Chondrocyte (in vitro differentiated cells): ENCODE measurements at places on chromosomes 3 and 15. TPM values are rescaled to one million over a fixed set of nuclear protein-coding genes. Genes with fewer than 3 reads are reported as not detected.

DNA sequence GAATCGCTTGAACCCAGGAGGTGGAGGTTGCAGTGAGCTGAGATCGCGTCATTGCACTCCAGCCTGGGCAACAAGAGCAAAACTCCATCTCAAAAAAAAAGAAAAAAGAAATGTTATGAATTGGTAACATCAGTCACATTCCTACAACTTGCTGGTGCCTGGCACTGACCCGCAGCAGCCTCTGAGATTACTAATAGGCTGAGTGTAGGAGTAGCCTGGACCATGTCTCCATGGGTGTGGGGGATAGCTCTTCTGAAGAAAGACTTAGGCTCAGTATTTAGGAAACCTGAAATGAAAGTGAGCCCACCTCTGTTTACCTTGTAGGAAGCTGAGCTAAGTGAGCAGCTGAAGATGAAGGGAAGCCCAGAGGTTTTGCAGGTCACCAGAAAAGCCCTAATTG lies 148.3 kb downstream of the LRRC28 start:
- no peak for DNase-seq

Gene IL17RD
- total RNA-seq, result 5.1 to 6.3 TPM (median 6.1 TPM) in 3 replicates

Gene GOLGA6L7
- not detected in 3 replicates for total RNA-seq

DNA sequence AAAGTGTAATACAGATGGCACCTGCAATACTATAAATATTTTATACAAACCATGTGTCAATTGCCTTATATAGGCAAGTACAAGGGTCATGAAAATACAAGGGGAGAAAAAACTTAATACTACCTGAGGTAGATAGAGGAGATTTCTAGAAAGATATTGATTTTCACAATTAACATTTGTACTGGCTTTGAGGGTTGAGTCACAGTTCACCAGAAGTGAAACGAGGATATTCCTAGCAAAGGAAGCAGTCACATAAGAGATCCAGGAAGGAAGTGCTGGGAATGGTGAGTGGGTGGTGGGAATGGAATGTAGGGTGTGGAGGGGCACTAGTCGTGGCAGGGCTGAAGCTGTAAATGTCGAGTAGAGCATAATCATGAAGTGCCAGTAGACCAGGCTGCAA lies 108.7 kb downstream of the P2RY1 start:
- no peak for DNase-seq

- no peak for DNase-seq
Measured at GRCh38 chr3:23811919-23812318, 6.2 kb downstream of the UBE2E1 start.

- no peak for DNase-seq
Measured at GRCh38 chr15:23561914-23562313, 3.6 kb upstream of the MKRN3 start.

- DNase-seq, result no peak
Measured at GRCh38 chr15:48541341-48542278, 103.9 kb downstream of the FBN1 start.

GRCh38 chr3:152968388-152969024 lies 133.6 kb downstream of the P2RY1 start:
- no peak for DNase-seq

Gene ARPIN
- total RNA-seq, result 17.0 to 24.2 TPM (median 18.2 TPM) in 3 replicates

DNA sequence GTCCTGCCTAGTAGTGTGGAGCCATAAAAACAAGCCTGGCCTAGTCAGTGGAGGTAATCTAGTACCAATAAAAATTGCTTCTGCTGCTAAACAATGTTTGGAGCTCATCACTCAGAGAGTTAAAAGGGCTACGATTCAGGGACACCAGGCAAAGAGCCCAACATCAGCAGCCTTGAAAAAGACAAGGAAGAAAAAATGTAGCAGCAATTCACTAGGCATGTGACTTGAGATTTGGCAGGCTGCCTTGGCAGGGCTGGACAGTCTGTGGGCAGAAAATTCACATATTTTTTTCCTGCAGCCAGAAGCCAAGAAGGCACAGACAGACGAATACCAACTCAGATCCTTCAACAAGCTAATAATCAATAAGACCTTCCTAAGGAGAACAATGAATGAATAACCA lies 47.2 kb downstream of the IGSF11 start:
- no peak for DNase-seq

Gene CD80
- not detected in 3 replicates for total RNA-seq
